ENCODE measurements at places on chromosomes 1 and 21.

DNA sequence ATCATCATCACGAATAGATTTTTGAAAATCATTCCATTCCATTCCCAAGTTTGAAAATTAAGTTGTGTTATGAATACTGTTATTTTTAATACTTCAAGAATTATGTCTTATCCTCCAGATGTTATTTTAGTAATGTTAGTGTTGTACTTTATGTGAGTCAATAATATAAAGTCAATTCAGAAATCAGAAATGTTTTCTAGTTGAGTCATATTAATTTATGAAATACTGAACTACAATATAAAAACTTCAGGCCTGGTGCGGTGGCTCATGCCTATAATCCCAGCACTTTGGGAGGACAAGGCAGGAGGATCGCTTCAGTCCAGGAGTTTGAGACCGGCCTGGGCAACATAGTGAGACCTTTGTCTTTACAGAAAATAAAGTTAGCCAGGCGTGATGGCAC lies 38.4 kb upstream of the GPR25 start:
- no peak for DNase-seq

DNA sequence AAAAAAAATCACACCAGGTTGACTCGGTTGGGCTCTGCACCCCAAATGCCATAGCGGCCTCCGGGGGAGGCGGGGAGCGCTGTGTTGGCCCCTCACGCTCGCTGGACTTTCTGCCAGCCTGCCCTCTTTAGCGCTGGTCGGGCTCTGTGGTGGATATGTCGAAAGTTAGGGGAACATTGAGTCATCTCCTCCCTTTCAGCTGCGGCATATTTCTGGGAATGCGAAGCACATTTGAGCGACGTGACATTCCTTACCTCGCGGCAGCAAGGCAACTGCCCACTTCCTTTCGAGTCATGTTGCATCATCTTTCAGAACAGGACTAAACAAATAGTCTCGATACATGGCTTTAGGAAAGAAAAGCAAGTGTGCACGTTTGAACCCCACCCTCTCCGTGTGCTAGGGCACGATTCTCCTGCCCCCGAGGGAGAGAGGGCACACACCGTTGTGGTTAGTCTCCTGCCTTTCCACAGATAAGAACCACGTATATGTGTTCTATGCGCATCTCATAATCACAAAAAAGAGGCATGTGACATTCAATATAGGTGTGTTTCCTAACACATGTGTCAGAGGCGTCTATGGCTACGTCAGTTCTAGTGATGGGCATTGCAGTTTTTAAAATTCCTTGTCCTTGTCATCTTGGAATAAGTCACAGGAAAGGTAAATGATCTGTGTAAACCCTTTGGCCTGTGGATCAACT lies 105.9 kb upstream of the SLC45A1 start:
- no peak for DNase-seq

DNA sequence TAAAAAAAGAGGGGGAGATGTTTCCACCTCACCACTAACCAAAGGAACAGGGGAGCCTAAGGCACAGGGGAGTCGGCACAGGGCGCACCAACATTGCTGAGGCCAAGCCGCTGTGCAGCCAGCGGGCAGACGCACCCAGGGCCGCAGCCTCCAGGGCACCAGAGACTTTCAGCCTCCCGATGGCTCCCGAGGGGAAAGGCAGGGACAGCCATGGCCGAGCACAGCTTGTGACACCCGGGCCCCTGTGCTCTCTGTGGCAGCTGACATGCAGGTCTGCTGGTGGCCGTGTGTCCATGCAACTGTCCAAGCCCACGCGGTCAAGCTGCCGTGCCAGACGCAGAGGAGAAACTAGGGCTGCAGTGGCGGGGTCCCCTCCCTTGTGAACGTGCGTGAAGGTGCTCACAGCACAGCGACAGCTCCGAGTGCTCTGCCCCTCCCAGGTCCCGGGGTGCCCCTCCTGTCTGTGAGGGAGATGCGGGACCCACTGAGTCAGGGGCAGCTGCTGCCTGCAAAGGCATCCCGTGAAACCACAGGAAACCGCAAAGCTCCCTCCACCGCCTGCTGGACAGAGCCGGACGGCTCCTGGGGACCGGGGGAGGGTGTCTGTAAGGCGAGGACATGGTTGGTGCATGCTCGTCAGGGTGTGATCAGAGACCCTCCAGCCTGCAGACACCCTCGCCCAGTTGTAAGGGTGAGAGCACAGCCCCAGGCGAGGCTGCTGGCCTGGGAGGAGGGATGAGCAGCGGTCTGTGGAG lies 2.5 kb downstream of the KRTAP10-11 start:
- DNase-seq = no peak

DNA sequence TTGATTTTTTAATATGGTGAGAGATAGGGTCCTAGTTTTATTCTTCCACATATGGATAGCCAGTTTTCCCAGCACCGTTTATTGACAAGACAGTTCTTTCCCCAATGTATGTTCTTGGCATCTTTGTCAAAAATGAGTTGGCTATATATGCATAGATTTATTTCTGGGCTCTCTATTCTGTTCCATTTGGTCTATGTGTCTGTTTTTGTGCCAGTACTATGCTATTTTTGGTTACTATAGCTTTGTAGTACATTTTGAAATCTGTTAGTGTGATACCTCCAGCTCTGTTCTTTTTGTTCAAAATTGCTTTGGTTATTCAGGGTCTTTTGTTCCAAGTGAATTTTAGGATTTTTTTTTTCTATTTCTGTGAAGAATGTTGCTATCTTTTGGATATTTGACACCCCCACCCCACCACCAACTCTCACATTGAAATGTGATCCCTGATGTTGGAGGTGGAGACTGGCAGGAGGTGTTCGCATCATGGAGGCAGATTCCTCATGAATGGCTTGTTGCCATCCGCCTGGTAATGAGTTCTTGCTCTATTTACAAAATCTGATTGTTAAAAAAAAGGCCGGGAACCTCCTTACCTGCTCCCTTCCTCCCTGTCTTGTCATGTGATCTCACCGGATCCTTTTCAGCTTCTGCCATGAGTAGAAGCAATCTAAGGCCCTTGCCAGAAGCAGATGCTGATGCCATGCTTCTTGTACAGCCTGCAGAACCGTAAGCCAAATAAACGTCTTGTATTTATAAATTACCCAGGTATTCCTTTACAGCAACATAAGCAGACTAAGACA lies 54.8 kb upstream of the KRTAP19-8 start:
- DNase-seq = no peak

DNA sequence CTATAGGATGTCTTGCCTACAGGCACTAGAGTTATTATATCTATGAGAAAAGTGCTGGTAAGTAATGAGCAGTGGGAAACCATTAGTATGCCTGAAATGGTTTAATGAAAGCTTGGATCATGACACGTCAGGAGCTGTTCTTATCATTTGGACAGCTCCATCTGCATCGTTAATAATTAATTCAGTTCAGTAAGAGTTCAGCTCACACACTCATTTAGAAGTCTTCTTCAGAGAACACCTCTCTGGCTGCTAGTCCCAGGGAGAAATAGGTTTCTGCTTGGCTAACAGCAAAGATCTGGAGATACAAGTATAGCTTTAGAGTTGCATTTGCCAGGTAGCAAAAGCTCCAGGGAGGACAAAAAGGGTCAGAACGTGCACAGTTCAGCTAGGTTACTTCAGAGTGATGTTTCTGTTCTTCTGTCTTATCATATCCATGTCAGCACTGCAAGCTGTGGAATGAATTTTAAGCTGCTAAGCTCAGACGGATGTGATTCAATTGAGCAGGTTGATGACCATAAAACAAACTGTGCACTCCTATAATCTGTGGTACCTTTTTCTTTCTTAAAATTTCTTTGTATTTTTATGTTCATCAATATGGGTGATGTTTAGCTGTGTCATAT lies 173.6 kb downstream of the ADGRL2 start:
- no peak for DNase-seq

DNA sequence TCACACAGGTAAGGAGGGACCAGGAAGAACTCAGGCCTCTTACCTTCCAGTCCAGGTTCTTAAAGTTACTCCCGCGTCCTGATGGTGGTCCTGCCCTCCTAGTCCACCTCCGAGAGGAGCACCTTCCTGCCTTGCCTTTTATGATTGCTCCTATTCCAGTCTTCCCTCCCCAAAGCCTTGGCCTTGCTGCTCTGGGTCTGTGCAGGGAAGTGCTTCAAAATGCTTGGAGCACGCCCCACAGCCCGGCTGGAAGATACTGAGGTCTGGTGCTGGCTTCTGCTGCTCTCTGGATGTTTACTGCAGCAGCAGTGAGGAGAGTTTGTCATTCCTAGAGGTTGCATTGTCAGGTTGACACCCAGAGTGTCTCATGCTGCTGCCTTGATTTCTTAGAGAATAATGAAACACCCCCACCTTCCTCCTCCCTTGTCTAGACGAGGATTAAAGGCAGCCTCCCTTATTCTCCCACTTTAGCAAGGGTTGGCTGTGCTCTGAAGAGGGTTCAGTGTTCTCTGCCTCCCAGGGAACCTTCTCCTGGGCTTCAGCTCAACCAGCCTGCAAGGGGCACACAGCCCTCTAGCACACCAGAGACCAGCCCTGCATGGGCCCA lies 142.2 kb upstream of the CACNA1E start:
- DNase-seq = no peak

DNA sequence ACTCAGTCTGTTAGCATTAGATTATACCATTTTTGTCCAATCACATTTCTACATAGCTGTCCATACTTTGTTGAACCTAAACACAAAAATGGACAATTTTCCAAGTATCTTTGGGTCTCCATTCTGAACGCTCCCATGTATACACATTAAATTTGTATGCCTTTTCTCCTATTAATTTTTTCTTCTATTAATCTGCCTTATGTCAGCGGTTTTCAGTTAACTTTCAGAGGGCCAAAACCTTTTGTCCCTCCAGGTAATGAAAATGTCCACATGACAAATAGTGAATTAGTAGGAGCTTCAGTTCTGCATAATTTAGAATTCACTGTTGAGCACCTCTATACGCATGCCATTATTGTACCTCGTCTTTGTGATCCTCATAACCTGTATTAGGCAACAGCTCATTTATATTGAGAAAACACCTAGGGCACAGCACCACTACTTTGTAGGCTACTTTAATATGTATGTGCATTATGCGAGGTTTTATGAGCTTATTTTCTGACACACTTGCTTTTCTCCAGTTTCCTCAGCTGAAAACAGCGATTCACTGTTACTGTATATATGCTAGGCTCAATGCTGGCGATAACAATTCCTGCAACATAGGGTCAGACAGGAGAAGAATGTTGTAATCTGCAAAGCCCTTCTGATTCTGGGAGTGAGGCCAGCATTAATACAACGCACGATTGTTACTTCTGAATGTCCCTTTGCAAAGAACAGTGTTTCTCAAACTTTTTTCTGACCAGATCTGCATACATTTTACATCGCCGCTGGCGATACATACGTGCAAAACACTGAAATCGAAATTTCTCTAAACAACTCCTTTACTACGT lies 1.1 kb upstream of the ABCD3 start:
- DNase-seq = no peak

DNA sequence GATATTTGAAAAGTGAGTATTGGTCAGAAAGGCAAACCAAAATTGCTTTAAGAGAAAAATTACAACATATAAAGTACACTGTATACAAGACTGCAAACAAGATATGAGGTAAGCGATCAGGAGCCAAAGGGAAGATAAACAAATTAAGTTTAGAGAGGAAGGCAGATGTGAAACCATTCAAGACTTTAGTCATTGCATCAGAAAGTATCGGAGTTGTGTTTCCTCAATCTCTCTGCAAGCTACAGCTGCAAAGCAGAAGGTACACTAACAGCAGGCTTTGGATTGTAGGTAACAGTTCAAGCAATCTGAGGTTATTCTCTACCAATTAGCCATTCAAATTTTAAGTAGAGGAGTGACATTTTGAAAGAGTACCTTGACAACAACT lies 21.3 kb upstream of the TLCD4 start:
- DNase-seq = no peak

DNA sequence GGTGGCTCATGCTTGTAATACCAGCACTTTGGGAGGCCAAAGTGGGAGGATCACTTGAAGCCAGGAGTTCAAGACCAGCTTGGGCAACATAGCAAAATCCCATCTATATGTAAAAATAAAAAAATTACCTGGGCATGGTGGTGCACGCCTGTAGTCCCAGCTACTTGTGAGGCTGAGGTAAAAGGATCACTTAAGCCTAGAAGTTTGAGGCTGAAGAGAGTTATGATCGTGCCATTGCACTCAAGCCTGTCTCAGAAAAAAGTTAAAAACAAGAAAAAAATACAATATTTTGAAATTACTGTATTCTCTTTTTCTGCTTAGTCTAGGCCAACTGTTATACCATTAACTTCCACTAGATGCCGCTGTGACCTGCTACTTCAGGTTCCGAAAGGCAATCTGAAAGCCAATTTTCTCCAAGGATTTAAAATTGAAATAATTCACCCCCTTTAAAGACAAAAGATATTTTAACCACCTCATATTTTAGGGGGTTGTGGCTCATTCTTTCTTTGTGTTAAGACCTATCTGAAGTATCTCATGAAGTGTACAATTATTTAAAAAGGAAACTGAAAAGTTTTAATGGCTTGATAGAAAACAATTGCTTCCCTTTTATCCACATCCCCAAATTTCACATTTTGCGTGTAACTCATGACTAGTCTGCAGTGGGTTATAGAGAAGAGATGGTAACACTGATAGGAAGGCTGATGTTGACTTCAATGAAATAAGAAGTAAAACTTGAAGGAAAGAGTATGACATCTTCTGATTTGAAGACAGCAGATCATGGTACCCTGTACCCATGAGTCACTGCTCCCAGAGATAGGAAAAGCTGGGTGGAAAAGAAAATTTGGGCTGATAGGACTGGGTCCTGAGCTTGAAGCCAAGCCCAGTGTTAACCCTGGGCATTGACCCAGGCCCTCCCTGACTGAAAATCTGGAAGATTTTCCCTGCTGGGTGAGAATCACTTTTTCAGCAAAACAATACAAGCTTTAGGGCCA lies 24.4 kb upstream of the CLDN14 start:
- DNase-seq = no peak

- DNase-seq = no peak
These were observed 23.8 kb upstream of the CSF1 start for GRCh38 chr1:109886827-109887226.

DNA sequence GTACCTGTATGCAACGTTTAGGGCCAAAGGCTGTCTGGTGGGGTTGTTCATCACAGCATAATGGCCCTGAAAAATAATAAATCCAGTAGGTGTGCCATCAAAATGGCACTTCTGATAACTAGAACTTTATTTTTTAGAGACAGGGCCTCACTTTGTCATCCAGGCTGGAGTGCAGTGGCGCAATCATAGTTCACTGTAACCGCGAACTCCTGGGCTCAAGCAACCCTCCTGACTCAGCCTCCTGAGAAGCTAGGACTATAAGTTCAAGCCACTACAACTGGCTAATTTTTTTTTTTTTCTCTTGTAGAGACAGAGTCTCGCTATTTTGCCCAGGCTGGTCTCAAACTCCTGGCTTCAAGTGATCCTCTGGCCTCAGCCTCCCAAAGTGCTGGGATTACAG lies 4.7 kb downstream of the SNAPIN start:
- DNase-seq = no peak

- DNase-seq = no peak
These were observed 75.5 kb downstream of the SIPA1L2 start for GRCh38 chr1:232554409-232554808.

- DNase-seq = no peak
These were observed 8.7 kb upstream of the MDM4 start for GRCh38 chr1:204507317-204508105.

- no peak for DNase-seq
These were observed 37.9 kb upstream of the EEIG2 start for GRCh38 chr1:108521990-108522393.

GRCh38 chr1:178506177-178506576 lies 6.7 kb upstream of the TEX35 start:
- DNase-seq = no peak
